ENCODE measurements at places on chromosomes 1 and 21. TPM values are rescaled to one million over a fixed set of nuclear protein-coding genes. Genes with fewer than 3 reads are reported as not detected.
A peak's percentile ranks its signal among the peaks of the same experiment; 100 is the strongest.

MYBPHL gene
- total RNA-seq: not detected

GRCh38 chr1:9376886-9377333 is 84.2 kb downstream of the SPSB1 start:
- no peak overlapping the region for H3K27ac ChIP-seq
- H3K4me1 ChIP-seq: no peaks in the 10 kb centered on the region
- H3K27me3 ChIP-seq: no peaks in the 10 kb centered on the region
- DNase-seq: no peak
- no peak overlapping the region for H3K4me3 ChIP-seq
- H3K36me3 ChIP-seq: no peaks in the 10 kb centered on the region

DNA sequence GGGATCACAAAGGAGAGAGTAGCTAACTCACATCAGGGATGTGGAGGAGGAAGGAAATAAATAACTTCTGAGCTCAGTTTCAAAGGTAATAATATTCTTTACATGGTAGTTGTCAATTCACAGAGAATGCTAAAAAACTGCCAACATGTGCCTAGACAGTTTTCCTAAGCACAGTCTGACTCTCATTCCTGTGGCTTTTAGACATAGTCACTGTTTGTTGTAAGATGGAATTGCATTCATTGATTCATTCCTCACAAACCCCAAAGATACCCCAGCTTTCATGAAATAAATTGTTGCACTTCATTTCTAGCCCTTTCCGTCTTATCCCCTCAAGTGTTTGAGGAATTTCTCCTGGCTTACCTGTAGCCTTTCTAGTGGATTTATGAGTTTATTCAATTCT is 263.9 kb downstream of the NTNG1 start:
- H3K36me3 ChIP-seq: no peaks in the 10 kb centered on the region
- no peaks in the 10 kb centered on the region for H3K4me1 ChIP-seq
- no peak for DNase-seq
- no peaks in the 10 kb centered on the region for H3K27me3 ChIP-seq

- H3K27me3 ChIP-seq: peaks cover 12% of the 10 kb centered on the region
- no peak for DNase-seq
- H3K4me1 ChIP-seq: no peaks in the 10 kb centered on the region
Observed at GRCh38 chr1:69252696-69253095, 315.0 kb upstream of the LRRC7 start.

- no peak overlapping the region for H3K27ac ChIP-seq
- no peak overlapping the region for H3K4me3 ChIP-seq
- no peak for DNase-seq
- no peaks in the 10 kb centered on the region for H3K4me1 ChIP-seq
Observed at GRCh38 chr21:37580666-37581065, 214.1 kb downstream of the DYRK1A start.

DNA sequence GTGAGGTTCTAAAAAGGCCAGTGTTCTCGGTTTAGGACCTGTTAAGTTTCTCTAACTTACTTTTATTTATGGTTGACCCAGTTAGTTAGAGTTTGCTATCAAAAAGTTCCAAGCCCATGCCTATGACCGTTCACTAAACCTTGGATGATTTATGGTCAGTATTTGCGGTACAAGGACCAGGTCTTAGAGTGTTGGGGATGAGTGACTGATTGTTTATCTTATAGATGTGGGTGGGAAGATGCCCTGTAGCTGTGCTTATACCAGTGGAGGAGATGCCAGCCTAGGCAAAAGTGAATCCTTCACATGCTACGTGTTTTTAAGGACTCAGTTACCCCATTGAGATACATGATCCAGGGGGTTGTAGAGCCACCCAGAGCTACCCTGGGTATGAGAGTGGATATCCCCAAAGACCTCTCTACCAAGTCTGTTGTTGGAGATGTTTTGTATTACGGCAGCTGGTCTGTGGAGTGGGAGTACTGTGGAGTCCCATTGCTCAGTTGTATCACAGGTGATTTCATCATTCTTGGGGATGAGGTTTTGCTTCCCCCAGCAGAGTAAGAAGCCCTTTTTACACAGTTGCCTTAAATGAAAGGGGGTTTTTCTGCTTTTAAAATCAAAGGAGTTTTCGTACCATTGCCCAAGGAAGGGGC is 2.1 kb downstream of the SLC22A15 start:
- no peak overlapping the region for H3K27ac ChIP-seq
- no peaks in the 10 kb centered on the region for H3K27me3 ChIP-seq
- H3K36me3 ChIP-seq: no peaks in the 10 kb centered on the region
- no peak overlapping the region for H3K4me3 ChIP-seq
- peaks cover 19% of the 10 kb centered on the region for H3K4me1 ChIP-seq

- no peaks in the 10 kb centered on the region for H3K27me3 ChIP-seq
- peak overlapping the region; percentile 43 for H3K27ac ChIP-seq
- DNase-seq: peak; percentile 82
- no peak overlapping the region for H3K4me3 ChIP-seq
- peaks cover 22% of the 10 kb centered on the region for H3K4me1 ChIP-seq
Observed at GRCh38 chr1:70319750-70320149, 34.8 kb downstream of the ANKRD13C start.
